NCI-H510A treated with DMSO at 0.1 percent for 48 hours (cell line): ENCODE measurements at places on chromosomes 11 and 22.

- DNase-seq, result peak; percentile 70
Observed at GRCh38 chr11:74532501-74533246, 39.1 kb upstream of the LIPT2 start.

DNA sequence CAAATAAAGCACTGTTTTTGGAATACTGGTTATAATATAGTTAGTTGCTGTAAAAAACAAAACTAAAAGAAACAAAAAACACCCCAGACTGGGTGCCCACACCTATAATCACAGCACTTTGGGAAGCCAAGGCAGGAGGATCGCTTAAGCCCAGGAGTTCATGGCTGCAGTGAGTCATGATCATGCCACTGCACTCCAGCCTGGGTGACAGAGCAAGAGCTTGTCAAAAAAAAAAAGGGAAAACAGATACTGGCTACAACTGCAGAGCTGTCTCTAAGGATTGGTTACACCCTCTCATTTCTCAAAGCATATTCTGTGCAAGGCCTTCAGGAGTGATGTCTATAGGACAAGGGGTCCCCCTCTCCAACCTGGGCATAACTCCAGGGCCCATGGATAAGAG lies 14.6 kb upstream of the STK33 start:
- DNase-seq, result no peak

DNA sequence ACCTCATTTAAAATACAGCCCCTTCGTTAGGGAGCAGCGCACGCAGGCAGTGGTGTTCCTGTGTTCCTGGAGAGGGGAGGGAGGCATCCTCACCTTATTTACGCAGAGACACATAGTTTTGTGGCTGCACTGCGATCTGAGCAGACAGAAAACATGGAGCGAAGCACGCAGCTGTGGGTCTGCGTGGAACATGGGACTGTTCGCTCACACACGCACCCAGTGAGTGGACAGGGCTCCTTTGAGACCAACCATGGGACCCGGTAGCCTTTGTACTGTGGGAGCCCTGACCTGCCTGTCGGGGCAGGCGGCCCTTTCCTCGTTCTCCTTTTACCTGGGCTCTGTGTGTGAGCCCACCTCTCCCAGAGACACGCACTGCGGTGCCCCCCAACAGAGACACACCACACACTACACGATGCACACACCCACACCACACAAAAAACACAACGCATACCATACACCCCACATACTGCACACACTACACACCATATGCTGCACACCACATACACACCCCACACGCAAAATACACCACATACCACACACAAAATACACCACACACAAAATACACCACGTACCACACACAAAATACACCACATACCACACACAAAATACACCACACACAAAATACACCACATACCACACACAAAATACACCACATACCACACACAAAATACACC lies 1245.7 kb downstream of the BRD1 start:
- no peak for DNase-seq

DNA sequence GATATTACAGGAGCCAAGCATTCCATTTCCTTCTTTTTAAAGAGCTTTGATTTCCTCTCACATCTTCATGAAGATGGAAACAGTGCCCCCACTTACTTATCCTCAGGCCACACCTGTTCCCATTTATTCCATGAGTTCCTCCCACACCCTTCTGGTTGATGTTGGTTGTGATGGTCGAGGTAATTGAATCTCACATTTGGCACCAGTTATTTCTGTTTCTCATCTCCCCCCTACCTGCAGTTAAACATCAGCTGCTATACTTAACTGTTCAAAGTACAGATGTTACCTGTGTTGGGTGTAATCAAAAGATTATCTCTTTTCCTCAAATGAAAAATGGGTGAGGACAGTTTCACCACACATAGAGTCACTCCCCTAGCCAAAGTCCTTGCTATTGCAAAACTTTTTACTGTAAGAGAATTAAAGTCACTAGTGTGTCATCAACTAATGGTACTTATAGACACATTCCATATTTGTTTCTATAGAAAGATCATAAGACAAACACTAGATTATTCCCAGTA lies 1.9 kb downstream of the TMEM45B start:
- no peak for DNase-seq

DNA sequence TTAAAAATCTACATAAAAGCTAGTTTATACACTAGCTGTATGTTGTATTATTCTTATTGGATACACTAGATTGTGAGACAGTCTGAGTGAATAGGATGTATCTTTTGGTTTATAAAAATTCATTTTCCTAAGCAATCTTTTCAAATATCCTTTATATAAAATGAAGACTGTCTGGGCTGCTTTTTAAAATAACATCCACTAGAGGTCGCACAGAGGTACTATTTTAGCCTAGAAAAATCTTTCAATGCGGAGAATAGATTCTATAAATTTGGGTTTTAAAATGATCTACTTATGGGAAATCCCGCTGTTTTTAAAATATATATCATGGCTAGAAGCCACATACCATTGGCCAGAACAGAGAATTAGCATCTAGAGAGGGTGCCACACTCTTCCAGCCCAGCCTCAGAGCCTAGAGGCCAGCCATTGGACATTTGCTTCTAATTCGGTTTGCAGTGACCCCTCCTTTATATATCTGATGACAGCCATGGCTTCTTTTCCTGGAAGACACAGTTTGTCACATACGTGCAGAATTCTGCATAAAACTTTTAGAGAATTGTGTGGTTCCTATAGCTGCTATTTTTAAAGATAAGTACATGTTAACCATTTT lies 7.3 kb downstream of the C11orf97 start:
- DNase-seq, result peak; percentile 33

- no peak for DNase-seq
Observed at GRCh38 chr11:116598556-116598955, 174.2 kb downstream of the BUD13 start.

DNA sequence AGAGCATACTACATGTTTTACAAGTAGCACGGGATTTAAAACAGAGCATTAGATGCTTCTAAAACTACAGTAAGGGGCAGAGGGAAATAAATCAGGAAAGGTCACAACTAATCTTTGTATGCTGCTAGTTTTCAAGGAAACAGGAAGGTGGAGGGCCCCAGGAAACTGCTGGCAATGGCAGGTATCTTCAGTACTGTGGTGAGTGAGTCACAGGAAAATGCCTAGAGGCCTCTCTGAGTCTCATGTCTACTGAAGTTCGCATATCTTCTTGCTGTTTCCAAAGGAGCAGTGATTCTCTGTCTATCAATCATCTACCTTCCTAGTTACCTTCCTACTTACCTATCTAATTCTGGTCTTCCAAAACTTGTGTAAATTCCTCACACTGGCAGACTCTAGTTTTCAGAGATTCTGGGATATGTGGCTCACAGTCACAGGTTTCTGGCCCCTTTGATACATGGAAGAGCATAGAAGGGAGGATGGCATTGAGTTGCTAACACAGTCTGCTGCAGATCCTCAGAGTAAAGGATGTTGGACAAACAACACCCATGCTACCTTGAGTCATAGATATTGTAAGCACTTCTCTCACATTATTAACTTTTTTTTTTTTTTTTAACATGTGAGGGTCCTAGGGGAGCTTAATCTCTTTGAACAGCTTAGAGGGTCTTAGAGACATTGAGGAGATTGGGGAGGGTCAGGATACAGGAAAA lies 58.8 kb upstream of the SYN3 start:
- no peak for DNase-seq

DNA sequence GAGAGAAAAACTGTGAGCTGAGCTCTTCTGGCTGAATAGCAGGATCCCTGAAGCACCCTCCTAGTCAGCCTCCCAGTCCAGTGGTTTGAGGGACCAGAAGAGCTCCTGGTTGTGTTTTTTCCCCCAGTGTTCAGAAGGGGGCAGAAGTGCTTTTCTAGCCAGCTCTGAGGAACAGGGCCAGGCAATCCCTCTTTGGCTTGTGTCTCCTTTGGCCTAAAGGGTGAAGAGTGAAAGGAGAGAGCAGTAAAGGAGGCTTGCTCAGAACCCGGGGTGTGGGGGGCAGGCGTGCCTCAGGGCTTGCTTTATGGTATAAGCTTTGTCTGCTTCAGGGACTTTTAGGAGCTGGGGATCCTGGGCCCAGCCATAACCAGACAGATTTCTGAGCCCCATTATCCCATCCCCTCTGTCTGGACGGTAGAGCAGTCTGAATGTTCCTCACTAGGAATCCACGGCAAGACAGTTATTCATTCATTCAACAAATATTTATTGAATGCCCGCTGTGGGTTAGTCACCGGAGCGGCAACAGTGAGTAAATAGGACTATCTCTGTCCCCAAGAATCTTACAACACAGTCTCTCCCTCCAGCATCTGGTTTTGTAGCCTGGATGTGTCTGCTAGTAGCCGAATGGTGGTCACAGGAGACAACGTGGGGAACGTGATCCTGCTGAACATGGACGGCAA lies 14.5 kb downstream of the ACP2 start:
- no peak for DNase-seq

GRCh38 chr22:35312198-35313059 lies 12.7 kb downstream of the TOM1 start:
- peak; percentile 59 for DNase-seq

DNA sequence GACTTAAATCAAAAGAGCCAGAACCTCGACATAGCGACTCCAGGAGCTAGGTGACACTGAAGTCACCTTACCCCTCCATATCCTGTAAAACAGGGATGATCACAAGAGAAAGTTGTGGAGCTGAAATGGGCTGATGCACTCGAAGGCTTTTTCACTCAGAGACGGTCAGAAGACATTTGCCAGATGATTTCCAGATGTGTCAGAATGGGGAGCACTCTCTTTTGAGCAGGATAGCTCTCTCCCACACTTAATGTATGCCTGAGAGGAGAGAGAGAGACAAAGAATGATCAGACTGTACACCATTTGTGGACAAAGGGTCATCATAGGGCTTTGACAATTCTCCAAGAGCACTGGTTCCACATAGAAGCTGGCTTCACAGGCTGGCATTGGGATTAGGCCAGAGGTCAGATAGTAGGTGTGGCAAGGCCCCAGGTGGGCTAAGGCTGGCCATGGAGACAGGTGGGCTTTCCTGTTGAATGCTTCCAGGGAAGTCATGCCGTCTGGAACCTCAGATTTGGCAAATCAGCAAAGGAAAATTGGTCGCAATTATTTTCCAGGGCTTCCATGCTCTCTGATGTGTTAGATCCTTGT lies 42.3 kb upstream of the ETS1 start:
- no peak for DNase-seq

DNA sequence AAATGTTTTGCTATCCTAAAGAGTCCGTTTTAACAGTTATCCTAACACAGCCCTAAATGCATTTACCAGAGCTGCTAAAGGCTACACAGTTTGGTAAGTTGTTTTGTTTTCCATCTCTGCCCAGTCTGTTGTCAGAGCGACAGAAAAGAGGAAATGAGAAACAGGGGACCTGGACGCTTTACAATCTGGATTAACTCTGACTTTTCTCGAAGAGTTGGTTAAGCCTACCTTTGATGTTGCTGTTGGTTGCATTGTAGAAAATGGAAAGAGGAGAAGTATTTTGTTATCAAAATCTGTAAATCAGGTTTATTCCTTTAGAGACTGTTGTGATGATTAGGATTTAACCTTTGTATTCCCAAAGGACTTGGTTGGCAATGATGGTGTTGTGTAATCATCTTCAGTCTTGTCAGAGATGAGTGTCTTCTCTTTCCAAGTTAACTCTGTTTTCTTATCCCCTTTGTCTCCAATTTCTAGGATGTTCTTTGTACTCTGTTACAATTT lies 481 bp downstream of the ANGPTL5 start:
- DNase-seq, result peak; percentile 56

GRCh38 chr11:60131912-60132311 lies 43.4 kb downstream of the MS4A2 start:
- DNase-seq, result no peak

DNA sequence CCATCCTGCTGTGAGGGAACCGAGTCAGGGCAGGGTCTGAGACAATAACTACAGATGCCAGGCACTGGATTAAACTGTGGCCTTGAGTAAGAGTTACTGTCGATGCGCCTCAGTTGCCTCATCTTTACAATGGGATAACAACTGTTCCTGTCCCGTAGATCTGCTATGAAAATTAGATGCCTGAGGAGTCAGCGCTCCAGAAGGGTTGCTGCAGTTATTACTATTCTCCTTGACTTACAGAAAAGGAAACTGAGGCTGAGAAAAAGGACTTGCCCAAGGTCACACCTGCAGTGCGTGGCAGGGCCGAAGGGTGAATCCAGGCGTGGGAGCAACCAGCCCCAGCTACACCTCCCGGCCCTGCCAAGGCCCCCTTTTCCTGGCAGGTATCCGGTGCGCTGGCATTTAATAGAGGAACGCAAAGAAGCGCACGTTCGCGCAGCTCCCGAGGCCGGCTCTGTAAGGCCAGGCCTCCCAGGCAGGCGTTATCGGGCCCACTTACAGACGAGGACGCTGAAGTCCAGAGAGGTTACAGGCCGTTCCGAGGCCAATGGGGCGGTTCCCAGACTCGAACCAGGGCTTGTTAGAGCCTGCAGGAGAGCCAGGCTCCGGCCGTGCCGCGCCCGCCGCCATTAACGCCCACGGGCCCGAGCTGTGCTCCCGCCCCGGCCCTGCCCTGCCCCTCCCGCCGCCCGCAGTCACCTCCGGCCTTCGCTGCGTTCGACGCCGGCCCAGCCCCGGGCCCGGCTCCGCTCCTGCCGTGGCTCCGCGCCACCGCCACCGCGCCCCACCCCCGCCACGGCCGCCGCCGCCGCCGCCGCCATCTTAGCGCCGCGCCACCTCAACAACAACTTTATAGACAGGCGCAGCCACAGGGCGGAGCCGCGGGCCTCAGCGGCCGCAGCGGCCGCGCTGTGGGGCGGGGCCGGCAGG lies at the start of gene C11orf68:
Gene C11orf68 (minus strand): TSS at position 852 of the 930 bp plus-strand sequence. CDS start 31 bp downstream, at position 821.
- peak; percentile 42 for DNase-seq

DNA sequence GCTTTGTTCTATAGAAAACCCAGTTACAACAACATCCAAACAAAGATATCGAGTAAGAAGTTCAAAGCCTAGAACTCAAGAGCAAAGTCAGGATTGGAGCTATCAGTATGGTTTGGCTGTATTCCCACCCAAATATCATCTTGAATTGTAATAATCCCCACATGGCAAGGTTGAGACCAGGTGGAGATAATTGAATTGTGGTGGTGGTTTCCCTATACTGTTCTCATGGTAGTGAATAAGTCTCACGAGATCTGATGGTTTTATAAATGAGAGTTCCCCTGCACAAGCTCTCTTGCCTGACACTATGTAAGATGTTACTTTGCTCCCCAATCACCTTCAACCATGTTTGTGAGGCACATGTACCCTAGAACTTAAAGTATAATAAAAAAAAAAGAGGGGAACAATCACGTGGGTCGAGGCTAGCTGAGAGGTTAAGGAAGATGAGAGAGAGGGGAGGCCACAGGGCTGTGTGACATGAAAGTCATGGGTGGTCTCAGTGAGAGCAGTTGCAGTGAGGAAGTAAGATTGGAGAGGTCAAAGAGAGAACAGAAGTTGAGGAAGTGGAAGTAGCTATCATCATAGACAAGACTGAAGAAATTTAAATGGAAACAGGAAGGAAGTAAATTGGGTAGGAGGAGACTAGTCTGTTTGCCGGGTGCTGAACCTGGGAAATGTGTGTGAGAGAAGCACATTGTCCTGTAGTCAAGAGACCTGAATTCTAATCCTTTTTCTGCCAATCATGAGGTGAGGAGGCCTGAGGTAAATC lies 80.1 kb upstream of the CD44 start:
- no peak for DNase-seq

- DNase-seq, result no peak
Observed at GRCh38 chr11:70762810-70763209, 364.5 kb downstream of the CTTN start.

GRCh38 chr11:102510439-102511135 lies 20.0 kb downstream of the MMP7 start:
- DNase-seq, result no peak
